ENCODE measurements at places on chromosomes 13 and 19. TPM values are rescaled to one million over a fixed set of nuclear protein-coding genes. Genes with fewer than 3 reads are reported as not detected.

FAM174C gene
- 54.2 TPM for total RNA-seq

GRCh38 chr19:11191934-11192333 lies 5.4 kb downstream of the KANK2 start:
- H3K27me3 ChIP-seq, result no peaks in the 10 kb centered on the region
- H3K36me3 ChIP-seq, result peaks cover 16% of the 10 kb centered on the region
- DNase-seq, result no peak
- H3K4me3 ChIP-seq, result no peak overlapping the region
- H3K4me1 ChIP-seq, result no peaks in the 10 kb centered on the region
- peak overlapping the region; percentile 58 for H3K27ac ChIP-seq

DNA sequence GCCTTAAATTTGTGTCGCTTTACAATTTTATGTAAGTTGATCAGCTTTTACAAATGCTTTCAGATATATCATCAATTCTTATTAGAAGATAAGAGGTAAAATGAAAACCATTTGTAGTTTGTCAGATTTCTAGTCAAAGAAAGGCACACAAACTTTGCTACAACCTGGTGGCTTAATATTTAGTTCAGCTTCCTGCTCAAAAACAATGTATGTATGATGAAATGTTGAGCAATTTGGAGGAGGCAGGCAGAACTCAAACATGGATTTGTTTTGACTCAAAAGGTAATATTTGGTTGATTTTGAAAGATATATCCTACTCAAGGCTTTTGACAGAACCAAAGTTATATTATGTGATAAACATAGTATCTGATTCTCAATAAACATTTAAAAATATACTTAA lies 24.2 kb downstream of the NEK5 start:
- no peaks in the 10 kb centered on the region for H3K4me1 ChIP-seq
- H3K27me3 ChIP-seq, result no peaks in the 10 kb centered on the region
- no peak overlapping the region for H3K27ac ChIP-seq
- no peak for DNase-seq

DNA sequence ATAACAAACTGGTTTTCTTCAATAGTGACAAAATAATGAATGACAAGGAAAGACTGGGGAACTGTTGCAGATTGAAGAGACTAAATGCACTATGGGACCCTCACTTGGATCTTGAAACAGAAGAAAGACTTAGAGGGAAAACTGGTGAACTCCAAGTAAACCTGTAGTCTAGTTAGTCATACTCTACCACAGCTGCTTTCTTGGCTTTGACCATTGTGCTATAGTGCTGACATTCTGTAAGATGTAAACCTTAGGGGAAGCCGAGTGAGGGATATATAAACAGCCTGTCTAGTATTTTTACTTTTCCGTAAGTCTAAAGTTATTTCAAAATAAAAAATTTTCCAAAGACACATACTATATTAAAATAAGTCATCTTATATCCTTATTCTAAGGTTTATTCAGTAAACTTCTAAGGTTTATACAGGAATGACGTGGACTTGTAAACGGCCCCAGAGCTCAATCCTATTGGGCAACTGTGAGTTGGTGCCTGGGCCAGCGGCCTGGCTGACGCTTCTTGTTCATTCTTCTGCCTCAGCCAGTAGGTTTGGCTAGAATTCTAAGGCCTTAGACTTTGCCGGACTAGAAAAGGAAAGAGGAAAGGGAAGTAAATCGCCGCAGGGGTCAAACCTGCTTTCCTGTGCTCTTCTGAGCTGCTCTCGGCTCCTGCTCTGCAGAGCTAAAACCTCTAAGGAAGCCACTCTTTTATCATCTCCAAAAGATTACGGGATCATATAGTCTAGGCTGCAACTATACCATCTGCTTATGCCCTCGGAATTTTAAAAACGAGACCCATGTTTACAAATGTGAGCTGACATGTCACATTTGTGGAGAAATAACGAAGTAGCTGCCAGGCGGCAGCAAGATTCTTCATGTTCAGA lies 33.6 kb upstream of the UBE2L5 start:
- peak; percentile 41 for DNase-seq
- no peak overlapping the region for H3K27ac ChIP-seq
- H3K4me1 ChIP-seq, result no peaks in the 10 kb centered on the region
- no peaks in the 10 kb centered on the region for H3K36me3 ChIP-seq
- no peaks in the 10 kb centered on the region for H3K27me3 ChIP-seq
- H3K4me3 ChIP-seq, result no peak overlapping the region

PRRG2 gene
- 0.78 TPM for total RNA-seq

IGFL1 gene
- total RNA-seq, result not detected

ZC3H4 gene
- 34.5 TPM for total RNA-seq

SLC25A15 gene
- 8.4 TPM for total RNA-seq

DNA sequence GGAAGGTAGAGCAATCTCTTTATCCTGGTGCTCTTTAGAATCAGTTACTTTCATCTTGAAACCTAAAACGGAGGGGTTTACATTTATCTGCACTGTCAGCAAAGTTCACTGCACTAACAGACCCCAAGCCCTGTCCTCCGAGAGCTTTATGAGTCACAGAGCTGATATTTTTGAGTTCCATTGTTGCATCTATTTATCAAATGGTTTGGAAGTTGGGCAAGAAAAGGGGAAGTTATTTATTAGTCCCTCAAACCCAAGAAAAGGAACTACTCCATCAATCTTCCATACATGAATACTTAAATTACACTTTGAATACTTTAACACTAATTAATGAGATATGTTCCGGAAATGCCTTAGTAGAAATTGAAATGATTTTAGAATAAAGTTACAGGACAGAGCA lies 55.5 kb downstream of the EDNRB start:
- DNase-seq, result no peak
- no peaks in the 10 kb centered on the region for H3K36me3 ChIP-seq
- no peaks in the 10 kb centered on the region for H3K27me3 ChIP-seq

DNA sequence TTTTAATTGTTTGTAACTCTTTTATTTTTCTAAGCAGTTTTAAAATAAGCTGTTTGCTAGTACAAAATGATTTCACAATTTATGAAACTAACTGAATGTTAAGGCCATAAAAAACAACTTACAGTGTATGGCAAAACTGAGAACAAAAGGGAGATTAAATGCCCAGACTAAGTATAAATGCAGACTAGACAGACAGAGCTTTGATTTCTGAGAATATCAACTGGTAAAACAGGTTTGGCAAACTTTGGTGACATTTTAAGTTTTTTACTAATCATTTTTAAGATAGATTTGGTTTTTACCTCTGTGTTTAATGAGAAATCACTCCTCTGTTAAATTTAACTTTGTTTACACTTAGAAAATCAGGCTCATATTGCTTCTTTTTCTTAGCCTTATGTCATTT lies 127.5 kb upstream of the KLF5 start:
- H3K36me3 ChIP-seq, result no peaks in the 10 kb centered on the region
- no peak overlapping the region for H3K4me3 ChIP-seq
- no peaks in the 10 kb centered on the region for H3K27me3 ChIP-seq
- no peaks in the 10 kb centered on the region for H3K4me1 ChIP-seq

CASP14 gene
- total RNA-seq, result not detected

SLITRK1 gene
- 2.0 TPM for total RNA-seq

GRCh38 chr13:104143760-104144416 lies 1077.7 kb upstream of the SLC10A2 start:
- no peak overlapping the region for H3K27ac ChIP-seq
- no peak for DNase-seq
- H3K4me3 ChIP-seq, result no peak overlapping the region
- H3K27me3 ChIP-seq, result no peaks in the 10 kb centered on the region

GRCh38 chr13:24858953-24859352 lies 95.0 kb downstream of the RNF17 start:
- no peak overlapping the region for H3K4me3 ChIP-seq
- H3K27me3 ChIP-seq, result no peaks in the 10 kb centered on the region
- H3K27ac ChIP-seq, result no peak overlapping the region

DNA sequence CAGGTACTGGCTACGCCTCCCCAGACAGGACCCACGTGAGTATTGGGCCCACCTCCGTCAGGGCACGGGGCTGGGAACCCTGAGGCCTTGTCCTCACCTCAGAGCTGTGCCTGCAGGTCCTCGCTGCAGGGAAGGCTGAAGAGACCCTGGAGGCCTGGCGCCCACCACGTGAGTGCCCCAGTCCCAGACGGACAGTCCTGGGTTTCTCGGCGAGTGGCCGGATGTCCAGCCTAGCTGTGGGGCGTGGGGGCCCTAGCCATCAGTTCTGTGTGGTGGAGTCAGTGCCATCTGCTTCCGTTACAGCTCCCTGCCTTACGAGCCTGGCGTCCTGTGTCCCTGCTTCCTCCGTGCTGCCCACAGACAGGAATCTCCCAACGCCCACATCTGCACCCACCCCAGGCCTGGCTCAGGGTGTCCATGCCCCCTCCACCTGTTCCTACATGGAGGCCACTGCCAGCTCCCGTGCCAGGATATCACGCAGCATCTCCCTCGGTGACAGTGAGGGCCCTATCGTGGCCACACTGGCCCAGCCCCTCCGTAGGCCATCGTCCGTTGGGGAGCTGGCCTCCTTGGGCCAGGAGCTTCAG lies 7.8 kb upstream of the OVOL3 start:
- no peaks in the 10 kb centered on the region for H3K4me1 ChIP-seq
- H3K36me3 ChIP-seq, result no peaks in the 10 kb centered on the region
- H3K4me3 ChIP-seq, result no peak overlapping the region
- DNase-seq, result no peak

DNA sequence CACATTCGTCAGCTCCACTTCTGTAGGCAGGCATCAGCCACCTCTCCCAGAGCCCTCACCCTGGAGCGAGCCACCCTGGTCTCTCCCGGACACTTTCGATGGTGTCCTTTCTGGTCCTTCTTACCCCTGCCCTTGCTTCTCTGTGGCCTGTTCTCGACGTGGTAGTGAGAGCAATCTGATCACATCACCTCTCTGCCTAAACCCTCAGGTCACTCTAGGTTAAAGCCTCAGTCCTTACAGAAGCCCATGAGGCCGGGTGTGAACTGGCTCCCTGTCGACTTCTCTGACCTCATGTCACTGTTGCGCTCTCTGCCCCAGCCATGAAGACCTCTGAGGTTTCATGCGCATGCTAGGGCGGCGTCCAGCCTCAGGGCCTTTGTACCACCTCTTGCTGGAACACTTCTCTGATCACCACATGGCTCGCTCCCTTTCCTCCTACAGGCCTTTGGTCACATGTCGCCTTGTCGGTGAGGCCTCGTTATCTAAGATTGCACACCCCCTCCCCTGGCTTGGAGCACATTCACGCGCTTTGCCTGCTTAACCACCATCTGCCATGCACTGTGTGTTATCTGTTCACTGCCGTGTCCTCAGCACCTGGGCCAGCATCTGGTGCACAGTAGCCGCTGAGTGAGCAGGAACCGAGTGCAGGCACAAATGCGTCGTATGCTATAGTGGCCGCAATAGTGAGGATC lies 101.5 kb downstream of the DPF1 start:
- no peak for DNase-seq
- H3K27ac ChIP-seq, result no peak overlapping the region
- H3K4me3 ChIP-seq, result no peak overlapping the region
- peaks cover 7% of the 10 kb centered on the region for H3K36me3 ChIP-seq
- no peaks in the 10 kb centered on the region for H3K27me3 ChIP-seq

AMER2 gene
- not detected for total RNA-seq

GRCh38 chr19:33830264-33830663 lies 33.6 kb downstream of the KCTD15 start:
- no peaks in the 10 kb centered on the region for H3K4me1 ChIP-seq
- H3K27me3 ChIP-seq, result no peaks in the 10 kb centered on the region
- H3K36me3 ChIP-seq, result no peaks in the 10 kb centered on the region
- H3K4me3 ChIP-seq, result no peak overlapping the region

DNA sequence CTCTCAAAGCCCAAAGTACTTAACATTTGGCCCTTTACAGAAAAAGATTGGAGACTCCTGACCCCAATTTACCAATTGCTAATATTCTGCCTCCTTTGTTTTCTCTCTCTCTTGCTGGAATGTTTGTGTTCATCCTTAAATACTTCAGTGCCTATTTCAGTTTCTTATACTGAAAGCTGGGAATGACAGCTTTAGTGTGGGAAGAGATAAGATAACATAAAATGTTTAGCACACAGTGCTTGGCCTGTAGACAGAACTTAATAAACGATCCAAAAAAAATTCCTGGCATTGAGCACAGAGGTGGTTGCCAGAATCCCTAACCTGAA lies 3.0 kb upstream of the PLEKHF1 start:
- peak overlapping the region; percentile 5 for H3K4me3 ChIP-seq
- peaks cover 28% of the 10 kb centered on the region for H3K4me1 ChIP-seq
- peak overlapping the region; percentile 95 for H3K27ac ChIP-seq
- no peaks in the 10 kb centered on the region for H3K36me3 ChIP-seq
- no peak for DNase-seq
- no peaks in the 10 kb centered on the region for H3K27me3 ChIP-seq

DNA sequence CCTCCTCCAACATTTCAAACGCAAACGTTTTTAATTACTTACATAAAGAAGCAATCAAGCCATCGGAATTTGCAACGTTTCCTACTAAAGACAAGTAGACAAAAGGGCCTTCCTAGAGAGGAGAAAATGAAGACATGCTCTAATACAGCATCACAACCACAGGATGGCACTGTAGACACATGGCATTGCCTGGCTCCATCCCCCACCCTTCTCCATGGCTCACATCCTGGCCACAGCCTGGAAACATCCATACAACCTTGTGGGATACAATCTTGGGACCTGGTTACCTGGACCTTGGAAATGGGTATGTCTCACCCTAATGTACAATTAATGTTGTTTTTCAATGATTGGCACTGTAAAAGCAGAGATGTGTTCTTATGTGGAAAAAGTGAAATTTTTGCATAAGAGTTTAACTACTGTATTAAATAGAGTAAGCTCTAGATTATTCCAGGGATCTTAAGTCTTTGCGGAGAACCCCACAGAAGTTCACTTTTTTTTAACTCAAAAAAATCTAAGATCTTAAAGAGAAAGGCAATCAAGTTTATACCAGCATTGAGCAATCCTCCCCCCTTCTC lies 21.5 kb downstream of the EBPL start:
- H3K27me3 ChIP-seq, result no peaks in the 10 kb centered on the region
- H3K36me3 ChIP-seq, result no peaks in the 10 kb centered on the region
- H3K4me3 ChIP-seq, result no peak overlapping the region
- no peak overlapping the region for H3K27ac ChIP-seq
- no peak for DNase-seq

GRCh38 chr19:31503211-31503610 lies 154.0 kb upstream of the TSHZ3 start:
- no peaks in the 10 kb centered on the region for H3K27me3 ChIP-seq
- no peaks in the 10 kb centered on the region for H3K4me1 ChIP-seq
- no peak overlapping the region for H3K4me3 ChIP-seq
- H3K36me3 ChIP-seq, result no peaks in the 10 kb centered on the region
- DNase-seq, result no peak
- H3K27ac ChIP-seq, result no peak overlapping the region

SLC17A7 gene
- total RNA-seq, result 5.4 TPM

ZNF221 gene
- 6.7 TPM for total RNA-seq

ZNF565 gene
- 4.8 TPM for total RNA-seq

- no peak overlapping the region for H3K27ac ChIP-seq
- no peak overlapping the region for H3K4me3 ChIP-seq
- no peak for DNase-seq
- peaks cover 5% of the 10 kb centered on the region for H3K4me1 ChIP-seq
- no peaks in the 10 kb centered on the region for H3K36me3 ChIP-seq
Observed at GRCh38 chr19:29771708-29772414, 39.9 kb upstream of the CCNE1 start.

GRCh38 chr13:72458701-72459100 lies 268.7 kb downstream of the MZT1 start:
- H3K4me3 ChIP-seq, result no peak overlapping the region
- DNase-seq, result no peak
- no peak overlapping the region for H3K27ac ChIP-seq
- no peaks in the 10 kb centered on the region for H3K36me3 ChIP-seq

GRCh38 chr19:38653028-38653571 lies 5.7 kb downstream of the ACTN4 start:
- no peak for DNase-seq
- H3K27me3 ChIP-seq, result no peaks in the 10 kb centered on the region
- peak overlapping the region; percentile 93 for H3K27ac ChIP-seq
- peaks cover 80% of the 10 kb centered on the region for H3K4me1 ChIP-seq
- no peak overlapping the region for H3K4me3 ChIP-seq
- H3K36me3 ChIP-seq, result no peaks in the 10 kb centered on the region

SPC24 gene
- total RNA-seq, result 20.4 TPM

DMKN gene
- 8.2 TPM for total RNA-seq

All from tibial nerve (tissue), 4 donors.